CD8-positive, alpha-beta memory T cell (primary cell): ENCODE measurements at places on chromosomes 5 and 9. TPM values are rescaled to one million over a fixed set of nuclear protein-coding genes. Genes with fewer than 3 reads are reported as not detected.

DNA sequence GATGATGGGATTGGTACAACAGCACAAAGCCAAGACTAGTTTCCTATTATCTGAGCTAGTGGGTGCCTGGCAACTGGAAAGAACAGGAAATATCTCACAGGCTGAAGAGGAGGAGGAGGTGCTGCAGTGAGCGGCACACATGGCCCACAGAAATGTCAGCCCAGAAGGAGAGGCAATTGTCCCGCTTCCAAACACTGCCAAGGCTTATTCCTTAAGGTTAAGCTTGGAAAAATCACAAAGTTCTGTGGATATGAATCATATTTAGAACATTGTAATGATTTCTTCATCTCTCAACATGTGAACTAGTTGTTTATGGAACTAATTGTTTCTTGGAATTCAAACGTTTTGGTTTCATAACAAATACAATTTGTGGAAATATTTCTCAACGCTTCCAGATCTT lies 1019.5 kb upstream of the SEMA6A start:
- no peak for DNase-seq
- no peaks in the 10 kb centered on the region for H3K4me1 ChIP-seq

- H3K4me3 ChIP-seq = no peak overlapping the region
- no peak for DNase-seq
- H3K27me3 ChIP-seq = no peaks in the 10 kb centered on the region
- H3K36me3 ChIP-seq = no peaks in the 10 kb centered on the region
Measured at GRCh38 chr5:127865273-127865672, 162.1 kb downstream of the CCDC192 start.

DNA sequence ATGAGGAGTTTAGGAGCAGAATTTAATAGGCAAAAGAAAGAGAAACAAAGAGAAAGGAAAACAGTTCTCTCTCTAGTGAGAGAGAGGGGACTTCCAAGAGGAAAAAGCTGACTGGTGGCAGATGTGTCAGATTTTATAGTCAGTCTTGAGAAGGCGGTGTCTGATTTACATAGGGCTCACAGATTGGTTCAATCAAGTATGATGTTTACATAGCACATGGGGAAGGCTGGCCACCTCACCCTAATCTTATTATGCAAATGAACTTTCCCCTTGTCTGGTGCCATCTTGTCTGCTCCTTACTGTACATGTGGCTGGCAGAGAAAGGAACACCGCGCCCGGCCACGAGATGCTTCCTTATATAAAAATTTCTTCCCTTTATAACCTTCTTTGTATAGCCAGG lies 24.7 kb downstream of the UNC13B start:
- H3K4me1 ChIP-seq = no peaks in the 10 kb centered on the region
- no peak overlapping the region for H3K4me3 ChIP-seq
- no peak overlapping the region for H3K27ac ChIP-seq
- no peaks in the 10 kb centered on the region for H3K36me3 ChIP-seq

- H3K36me3 ChIP-seq = no peaks in the 10 kb centered on the region
- H3K4me3 ChIP-seq = no peak overlapping the region
- H3K4me1 ChIP-seq = no peaks in the 10 kb centered on the region
- DNase-seq = no peak
- H3K27me3 ChIP-seq = peaks cover 14% of the 10 kb centered on the region
Measured at GRCh38 chr5:135027266-135027696, 6.7 kb downstream of the PITX1 start.

DNA sequence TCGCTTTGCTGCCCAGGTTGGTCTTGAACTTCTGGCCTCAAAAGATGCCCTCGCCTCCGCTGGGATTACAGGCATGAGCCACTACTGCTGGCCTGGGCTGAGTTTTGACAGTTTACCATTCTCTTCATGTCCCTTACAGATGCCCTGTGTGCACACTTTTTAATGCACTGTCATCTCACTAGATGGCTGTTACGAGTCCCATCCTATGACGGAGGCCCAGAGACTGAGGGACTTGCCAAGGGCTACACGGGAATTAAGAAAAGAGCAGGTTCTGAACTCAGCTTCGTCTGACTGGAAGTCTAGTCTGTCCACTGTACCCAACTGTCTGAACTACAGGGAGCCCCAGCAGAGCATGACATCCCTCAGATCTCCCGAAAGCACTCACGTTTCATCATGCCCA lies 63.9 kb downstream of the ARHGEF37 start:
- no peaks in the 10 kb centered on the region for H3K4me1 ChIP-seq
- H3K27ac ChIP-seq = no peak overlapping the region
- DNase-seq = no peak
- H3K36me3 ChIP-seq = no peaks in the 10 kb centered on the region

DNA sequence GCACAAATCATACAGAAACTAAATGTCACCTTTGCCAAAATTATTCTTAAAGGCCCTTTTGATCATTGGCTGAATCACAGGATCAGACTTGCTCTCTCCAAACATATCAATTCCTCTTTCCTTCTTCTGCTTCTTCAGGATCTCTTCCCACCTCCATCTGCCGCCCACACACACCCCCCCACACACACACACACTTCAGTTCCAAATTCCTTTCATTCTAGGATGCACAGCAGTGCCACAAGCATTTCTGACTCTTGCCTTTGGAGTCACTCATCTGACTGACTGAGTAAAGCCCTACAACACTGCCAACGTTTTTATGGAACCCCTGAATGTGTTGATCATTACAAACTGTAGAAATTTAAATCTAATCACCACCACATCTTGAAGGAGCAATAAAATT lies 22.9 kb downstream of the DNAH5 start:
- DNase-seq = no peak
- no peaks in the 10 kb centered on the region for H3K27me3 ChIP-seq
- H3K4me3 ChIP-seq = no peak overlapping the region

DNA sequence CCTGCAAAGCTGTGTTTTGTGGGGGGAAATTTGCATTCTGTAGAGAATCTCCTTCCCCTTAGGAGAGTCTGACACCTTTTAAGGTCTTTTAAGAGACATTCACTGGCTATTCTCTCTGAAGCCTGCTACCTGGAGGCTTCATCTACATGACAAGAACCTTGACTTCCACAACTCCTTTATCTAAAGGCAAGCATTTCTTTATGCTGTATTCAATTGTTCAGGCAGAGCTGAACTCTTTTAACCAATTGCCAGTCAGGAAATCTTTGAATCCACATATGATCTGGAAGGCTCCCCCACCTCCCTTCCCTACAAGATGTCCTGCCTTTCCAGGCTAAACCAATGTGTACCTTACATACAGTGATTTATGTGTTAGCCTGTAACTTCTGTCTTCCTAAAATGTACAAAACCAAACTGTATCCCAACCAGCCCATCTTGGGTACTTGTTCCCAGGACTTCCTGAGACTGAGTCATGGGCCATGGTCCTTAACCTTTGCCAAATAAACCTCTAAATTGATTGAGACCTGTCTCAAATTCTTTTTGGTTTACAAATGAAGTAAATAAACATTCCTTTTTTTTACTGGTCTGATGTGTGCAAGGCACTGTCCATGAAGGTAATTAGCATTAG lies 9.9 kb downstream of the C9orf85 start:
- no peak overlapping the region for H3K27ac ChIP-seq
- no peak for DNase-seq
- no peaks in the 10 kb centered on the region for H3K4me1 ChIP-seq
- no peaks in the 10 kb centered on the region for H3K27me3 ChIP-seq

DNA sequence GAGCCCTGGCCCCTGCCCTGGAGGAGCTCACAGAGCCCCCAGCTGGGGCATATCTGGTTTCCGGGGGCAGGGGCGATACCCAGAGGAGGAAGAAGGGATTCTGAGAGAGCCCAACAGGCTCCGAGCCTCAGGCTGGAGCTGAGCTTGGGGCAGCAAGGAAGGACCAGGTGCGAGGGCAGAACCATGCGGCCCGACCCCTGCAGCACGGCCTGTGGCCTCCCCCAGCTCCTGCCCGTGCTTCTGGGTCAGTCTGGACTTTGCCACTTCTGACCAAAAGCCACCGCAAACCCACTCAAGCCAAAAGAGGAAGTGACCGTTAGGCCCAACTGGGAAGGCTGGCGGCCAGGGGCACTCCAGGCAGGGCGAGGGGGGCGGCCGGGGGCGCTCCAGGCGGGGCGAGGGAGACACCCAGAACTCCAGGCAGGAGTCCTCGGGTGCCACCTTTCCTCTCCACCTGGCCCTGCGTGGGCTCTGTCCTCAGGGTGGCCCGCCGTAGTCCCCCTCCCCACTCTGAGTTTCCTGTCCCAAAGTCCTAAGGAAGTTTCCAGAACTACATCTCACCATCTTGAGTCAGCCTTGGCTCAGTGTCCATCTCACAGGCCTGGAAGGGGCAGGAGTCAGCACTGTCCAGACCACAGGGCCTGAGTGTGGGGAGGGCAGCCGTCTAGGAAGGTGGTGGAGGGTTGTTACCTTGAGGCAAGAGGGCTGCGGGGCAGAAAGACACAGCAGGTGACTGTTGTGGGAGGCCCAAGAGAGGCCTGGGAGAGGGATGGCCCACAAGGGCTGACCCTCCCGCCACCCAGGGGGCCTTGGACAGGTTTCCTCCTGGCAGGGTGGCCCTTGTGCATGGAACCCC lies 946 bp upstream of the LTC4S start:
- no peak overlapping the region for H3K27ac ChIP-seq
- no peaks in the 10 kb centered on the region for H3K27me3 ChIP-seq
- no peak for DNase-seq
- H3K36me3 ChIP-seq = no peaks in the 10 kb centered on the region
- H3K4me1 ChIP-seq = peaks cover 28% of the 10 kb centered on the region

GRCh38 chr9:122777935-122778627 lies 10.7 kb upstream of the OR5C1 start:
- H3K4me1 ChIP-seq = no peaks in the 10 kb centered on the region
- no peak overlapping the region for H3K27ac ChIP-seq
- no peaks in the 10 kb centered on the region for H3K36me3 ChIP-seq
- no peak overlapping the region for H3K4me3 ChIP-seq

GRCh38 chr5:100551183-100551582 lies 16.0 kb downstream of the FAM174A start:
- no peak overlapping the region for H3K27ac ChIP-seq
- no peaks in the 10 kb centered on the region for H3K27me3 ChIP-seq
- no peaks in the 10 kb centered on the region for H3K36me3 ChIP-seq
- H3K4me3 ChIP-seq = no peak overlapping the region
- no peak for DNase-seq
- no peaks in the 10 kb centered on the region for H3K4me1 ChIP-seq

Gene ARID3C
- polyA plus RNA-seq = not detected

Gene CARTPT
- not detected for polyA plus RNA-seq

Gene UIMC1
- polyA plus RNA-seq = 24.7 TPM
